ENCODE measurements at places on chromosomes 1 and 21.

- no peak for DNase-seq
These were observed 74.9 kb downstream of the VWA5B1 start for GRCh38 chr1:20365421-20366055.

- no peak for DNase-seq
These were observed at the start of gene AGPAT3 for GRCh38 chr21:43864962-43865539. Gene AGPAT3, plus strand, starts transcription at chr21:43865223. Its CDS starts 94,459 bp downstream, at chr21:43959682.

DNA sequence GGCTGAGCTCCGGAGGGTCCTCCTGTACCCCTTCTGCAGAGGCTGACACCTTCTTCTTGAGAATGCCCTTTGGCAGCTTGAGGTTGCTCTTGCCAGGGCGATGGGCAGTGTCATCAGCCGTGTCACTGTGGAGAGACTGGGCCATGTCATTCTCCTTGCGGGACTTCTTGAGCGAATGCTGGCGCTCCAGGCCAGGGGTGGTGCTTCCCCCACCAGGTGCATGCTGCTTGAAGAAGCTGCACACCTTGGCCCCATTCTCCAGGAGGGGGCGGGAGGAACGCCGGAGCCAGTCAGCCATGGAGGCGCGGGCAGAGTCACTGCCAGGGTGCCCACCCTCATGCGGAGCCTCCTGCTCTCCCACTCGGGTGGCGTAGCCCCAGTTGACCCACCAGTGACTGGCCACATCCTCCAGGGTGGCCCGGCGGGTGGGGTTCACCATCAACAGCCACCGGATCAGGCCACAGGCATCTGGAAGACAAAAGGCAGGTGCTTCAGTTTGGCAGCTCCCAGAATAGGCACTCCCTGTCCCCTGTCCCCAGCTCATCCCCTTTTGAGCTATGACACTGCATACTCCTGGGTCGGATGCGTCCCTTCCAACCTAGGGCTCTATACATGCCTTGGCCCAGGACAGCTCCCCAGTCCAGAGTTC is 17.4 kb downstream of the NUAK2 start:
- no peak for DNase-seq

DNA sequence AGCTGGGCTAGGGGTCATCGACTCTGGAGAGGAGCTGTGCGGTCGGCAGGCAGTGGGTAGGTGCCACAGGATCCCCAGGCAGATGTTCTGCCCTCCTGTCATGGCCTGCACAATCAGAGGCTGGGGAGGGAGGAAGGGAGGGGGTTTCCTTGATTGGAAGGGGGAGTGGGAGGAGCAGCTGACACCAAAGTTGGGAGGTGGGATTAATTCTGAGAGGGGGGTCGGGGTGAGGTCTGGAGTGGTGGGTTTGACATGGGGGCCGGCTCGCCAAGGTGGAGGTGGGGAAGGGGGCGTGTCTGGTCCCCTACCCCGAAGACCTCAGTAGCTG is 651 bp upstream of the HPCA start:
- no peak for DNase-seq

GRCh38 chr1:13950637-13951036 is 250.6 kb downstream of the PRDM2 start:
- no peak for DNase-seq

- DNase-seq = no peak
These were observed 1.2 kb upstream of the CAP1 start for GRCh38 chr1:40039245-40039756.

DNA sequence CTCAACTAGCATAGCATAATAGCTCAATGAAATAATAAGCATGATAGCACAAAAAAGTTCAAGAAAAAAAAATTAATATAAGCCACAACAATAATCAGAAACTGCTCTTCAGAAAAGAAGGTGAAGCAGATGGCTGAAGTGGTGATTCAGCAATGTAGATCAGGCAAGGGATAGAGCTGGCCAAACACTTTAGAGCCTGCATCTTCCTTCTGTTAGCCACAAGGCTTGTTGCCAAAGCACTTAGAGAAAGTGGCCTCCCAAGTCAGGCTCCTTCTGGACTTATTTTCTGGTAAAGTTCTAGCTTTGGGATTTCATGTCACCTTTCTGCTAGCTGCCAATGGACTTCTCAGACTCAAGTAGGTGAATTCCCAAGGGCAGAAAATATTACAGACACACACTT is 60.3 kb upstream of the C1orf87 start:
- peak; percentile 85 for DNase-seq

DNA sequence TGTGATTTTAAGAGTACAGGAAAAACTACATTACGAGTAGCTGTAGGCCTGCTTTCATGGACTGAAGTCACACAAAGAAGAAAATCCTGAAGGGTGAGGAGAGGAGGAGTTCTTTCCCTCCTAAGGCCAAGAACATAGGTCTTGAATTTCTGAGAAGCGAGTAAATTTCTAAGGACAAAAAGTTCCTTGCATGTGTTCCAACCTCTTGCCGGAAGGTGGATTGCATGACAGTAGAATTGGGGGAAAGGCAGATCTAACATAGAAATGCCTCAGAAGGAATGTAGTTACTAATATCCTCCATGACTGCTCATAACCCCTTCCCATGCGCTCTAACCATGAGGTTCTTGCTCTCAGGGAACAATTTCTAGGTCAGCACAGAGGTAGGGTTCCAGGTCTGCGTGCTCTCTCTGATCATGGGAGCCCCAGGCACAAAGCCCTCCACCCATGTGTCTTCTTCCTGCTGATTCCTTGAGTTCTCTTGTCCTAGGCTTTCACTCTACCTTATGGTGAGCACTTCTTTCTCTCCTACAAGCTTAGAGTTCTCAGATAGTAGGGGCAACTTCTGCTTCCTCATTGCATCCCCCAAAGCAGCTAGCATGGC is 13.7 kb downstream of the CD2 start:
- DNase-seq = no peak

- DNase-seq = peak; percentile 26
These were observed 2.5 kb downstream of the AGL start for GRCh38 chr1:99852648-99853047.

DNA sequence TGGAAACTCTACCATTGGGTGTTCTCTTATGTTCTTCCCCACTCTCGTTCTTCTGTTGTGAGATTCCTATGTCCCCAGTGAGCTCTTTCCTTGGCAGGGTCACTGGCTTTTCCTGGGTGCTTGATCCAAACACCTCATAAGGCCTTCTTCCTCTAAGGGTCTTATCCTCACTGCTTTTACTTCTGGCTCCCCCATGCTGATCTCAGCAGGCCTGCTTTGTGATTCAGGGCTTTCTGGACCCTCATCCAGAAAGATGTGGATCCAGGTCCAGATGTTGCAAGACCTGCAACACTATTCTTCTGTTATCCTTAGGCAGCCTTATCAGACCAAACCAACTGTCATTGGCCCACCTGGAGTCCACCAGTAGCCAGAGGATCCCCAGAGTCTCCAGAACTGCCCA is 11.2 kb upstream of the MYOG start:
- no peak for DNase-seq

DNA sequence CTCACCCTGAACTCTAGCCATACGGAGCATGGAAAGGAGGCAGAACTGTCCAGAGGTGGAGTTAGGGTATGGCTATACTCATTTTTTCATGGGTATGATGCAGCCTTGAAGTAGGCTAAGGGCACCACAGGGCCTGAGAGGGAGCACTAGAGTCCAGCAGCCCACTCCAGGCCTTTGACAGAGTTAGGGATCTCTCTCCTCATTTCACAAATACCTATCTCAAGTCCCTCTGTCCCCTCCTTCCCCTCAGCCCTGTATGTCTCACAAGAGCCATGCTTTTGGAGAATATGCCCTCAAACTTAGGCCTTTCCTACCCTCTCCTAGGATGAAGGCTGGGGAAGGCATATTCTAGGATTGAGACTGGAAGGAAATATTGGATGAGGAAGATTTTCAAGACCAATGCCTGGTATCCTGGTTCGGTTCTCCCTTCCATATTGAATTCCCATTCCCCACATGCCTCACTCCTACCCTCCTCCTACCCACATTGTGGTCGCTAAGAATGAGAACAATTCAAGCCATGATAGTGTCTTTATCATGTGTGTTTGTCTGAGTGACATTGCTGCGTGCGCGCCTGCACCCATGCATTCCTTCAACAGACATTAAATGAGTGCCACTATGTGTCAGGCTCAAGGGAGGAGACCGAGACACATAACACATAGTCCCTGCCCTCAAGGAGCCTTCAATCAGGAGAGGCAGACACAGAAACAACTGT is 2.6 kb upstream of the NECTIN4 start:
- no peak for DNase-seq

DNA sequence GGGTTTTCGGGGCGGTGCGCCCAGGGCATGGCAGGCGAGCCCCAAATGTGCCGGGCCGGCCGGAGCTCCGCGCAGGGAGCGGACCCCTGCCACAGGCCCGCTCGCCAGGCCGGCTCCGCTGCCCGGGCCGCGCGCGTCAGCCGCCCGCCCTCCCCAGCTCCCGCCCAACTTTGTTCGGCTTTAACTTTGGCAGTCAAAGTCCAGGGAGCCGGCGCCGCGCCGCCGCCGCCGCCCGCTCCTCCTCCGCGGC is 488 bp downstream of the SLC35D1 start:
- peak; percentile 63 for DNase-seq

- DNase-seq = no peak
These were observed 5.9 kb downstream of the TRAPPC3 start for GRCh38 chr1:36143424-36143823.
